ENCODE measurements at places on chromosomes 12 and 14.

GRCh38 chr12:93059925-93060665 is 131.0 kb upstream of the EEA1 start:
- peak; percentile 31 for DNase-seq

DNA sequence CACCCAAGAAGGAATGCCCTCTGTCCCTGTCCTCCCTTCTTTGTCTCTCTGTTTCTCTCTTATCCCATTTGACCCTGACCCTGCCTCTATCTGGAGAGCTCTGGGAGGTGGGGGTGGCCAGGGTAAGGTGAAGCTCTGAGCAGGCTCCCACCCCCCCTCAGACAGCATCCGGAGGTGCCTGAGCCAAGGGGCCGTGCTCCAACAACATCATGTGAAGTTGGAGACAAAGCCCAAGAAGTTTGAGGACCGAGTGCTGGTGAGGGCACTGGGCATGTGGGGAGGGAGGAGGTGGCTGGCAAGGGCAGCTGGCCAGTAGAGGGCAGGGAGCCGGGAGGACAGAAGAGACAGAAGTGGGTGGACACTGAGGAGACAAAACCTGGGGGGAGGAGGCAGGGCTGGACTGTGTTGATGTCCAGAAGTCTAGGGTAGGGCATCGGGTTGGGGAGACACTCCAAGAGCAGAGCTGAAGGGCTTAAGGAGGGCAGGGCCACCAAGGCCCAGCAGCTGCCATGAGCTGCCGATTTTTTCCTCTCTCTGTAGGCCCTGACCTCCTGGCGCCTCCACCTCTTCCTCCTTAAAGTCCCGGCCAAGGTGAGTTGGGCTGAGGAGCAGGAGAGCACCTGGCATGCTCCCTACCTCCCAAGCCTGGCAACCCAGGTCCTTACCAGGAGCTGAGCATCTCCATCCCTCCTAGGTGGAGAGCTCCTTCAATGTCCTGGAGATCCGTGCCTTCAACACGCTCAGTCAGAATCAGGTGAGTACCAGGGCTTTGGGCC is 1.9 kb downstream of the CARMIL3 start:
- peak; percentile 8 for DNase-seq

DNA sequence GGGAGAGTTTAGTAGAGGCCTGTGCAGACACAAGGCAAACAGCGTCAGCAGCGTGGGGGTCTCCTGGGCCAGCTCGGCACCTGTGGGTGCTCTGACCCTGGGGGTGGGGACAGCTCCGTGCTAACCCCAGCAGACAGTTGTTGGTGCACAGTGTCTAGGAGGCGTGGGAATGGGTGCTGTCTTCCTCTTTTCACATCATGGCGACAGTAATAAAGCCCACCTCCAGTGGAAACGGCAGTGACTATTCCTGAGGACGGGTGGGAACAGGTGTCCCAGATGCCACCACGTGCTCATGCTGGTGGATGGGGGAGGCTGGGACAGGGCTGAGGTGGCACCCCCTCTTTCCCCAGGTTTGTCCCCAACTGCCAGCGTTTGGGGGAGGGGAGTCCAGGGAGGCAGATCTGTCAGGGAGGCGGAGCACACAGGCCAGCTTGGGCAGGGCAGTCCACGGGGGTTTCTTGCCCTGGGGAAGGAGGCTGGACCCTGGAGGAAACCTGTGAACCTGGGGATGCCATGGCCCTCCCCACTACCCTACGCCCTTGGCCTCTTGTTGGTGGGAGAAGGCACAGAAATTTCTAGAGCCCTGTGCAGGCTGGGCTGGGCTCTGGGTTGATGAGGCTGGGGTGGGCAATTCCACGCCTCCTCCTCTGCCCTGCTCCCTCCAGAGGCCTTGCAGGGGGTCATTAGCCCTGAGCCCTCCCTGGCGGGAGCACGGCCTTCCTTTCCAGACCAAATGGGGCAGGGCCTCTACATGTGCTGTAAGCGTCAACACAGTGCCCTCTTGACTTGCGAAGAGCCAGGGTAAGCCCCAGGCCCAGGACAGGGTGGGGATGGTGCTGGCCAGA is 3.8 kb downstream of the ZBTB42 start:
- no peak for DNase-seq

DNA sequence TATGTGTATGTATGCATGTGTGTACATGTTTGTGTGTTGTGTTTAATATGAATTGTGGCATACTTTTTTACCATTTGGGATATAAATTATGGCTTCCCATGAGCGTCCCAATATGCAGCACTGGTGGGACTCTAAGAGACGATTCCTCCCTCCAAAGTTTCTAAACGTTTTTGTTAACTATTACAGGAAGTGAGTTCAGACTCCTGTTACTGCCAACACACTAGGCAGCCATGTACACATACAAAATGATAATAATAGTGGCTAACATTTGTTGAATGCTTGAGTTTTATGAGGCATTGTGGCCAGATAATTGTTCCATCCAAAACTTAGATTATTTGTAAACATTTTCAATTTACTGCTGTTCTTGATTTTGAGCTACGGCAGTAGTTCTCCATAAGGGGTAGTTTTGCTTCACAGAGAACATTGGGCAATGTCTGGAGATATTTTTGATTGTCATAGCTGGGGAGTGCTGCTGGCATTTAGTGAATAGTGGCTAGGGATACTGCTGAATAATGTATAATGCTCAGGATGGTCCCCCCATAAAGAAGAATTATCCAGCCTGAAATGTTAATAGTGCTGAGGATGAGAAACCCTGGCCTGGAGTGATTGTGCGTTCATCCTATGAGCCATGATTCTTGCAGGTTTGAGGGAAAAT is 45.1 kb downstream of the ARID2 start:
- no peak for DNase-seq

DNA sequence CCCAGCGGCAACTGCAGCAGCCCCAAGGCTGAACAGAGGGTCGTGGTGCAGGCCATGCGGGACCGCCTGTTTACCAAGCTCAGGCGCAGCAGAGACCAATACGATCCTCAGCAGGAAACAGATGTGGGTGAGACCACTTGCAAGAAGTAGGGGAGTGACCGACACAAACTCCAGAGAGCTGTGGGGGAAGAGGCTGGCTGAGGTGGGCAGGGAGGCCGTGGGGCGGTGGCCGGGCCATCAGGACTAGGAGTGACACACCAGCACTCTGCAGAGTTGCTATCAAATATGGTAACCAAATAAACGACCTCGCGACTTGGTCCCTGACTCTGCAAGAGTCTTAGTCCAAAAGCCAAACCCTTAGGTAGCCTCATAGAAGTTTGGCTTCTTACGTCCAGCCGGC is 30.6 kb downstream of the AMN start:
- no peak for DNase-seq

DNA sequence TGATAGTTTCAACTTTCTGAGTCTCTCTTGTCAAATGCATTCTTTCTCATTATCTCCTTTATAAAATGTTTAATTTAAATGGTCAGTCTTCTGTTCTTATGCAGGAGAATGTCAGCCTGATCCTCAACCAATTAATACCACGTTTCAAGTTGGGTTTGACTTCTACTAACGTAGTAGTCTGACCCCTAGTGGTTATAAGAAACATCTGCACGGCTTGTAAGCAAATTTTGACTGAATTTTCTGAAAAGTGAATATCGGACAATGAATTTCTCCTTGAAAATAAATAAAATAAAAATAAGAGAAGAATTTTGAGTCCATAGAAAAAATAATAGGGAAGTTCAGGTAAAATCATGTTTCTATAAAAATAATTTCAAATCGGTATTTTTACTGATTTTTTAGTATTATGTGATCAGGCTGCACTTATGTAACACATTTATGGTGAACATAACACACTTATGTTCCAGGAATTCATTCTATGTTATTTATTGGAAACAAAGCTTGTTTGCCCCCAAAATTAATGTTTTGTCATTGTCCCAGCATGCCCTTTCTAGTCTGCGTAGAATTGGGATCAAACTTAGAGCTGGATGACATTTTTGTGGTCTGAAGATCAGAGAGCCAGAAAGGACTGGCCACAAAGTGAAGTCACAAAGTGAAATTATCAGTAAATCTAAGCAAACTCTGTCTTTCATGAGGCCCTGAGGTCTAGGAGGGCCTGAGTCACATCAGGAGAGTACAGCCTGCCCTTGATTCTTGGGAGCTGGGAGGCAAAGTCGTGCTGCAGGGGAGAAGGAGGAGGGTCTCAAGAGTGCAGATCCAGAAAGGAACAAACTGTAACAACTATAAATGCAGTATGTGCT is 101.2 kb upstream of the STXBP6 start:
- no peak for DNase-seq

- no peak for DNase-seq
Observed at GRCh38 chr14:73231981-73232851, 5.1 kb upstream of the PAPLN start.

DNA sequence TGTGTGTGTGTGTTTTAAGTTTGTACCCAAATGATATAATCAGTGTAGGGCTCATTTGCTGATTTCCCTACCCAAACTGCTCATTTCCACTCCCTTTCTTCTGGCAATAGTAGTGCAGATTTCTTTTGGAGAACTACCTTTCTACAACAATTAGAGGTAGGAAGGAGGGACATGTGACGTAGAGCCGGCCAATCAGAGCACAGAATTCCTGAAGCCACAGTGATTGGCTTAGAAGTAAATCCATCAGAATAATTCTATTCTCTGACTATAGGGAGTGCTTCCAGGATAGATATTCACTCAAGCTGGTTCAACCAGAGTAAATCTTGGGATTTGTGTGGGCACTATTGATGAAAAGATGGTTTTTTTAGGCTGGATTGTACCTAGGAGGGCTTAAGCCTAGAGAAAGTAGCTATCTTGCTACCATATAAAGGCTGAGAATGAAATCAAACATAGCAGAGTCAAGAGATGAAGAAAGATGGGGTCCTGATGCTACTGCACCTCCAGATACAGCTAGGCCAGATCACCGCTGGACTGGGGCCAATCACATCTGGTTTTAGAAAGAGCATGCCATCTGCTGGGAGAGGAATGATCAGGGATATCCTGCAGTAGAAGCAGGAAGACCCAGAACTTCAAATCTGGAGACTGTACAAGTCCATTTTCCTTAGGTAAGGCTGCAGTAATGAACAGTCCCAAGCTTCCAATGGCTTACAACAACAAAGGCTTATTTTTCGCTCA is 54.1 kb upstream of the NUAK1 start:
- no peak for DNase-seq

DNA sequence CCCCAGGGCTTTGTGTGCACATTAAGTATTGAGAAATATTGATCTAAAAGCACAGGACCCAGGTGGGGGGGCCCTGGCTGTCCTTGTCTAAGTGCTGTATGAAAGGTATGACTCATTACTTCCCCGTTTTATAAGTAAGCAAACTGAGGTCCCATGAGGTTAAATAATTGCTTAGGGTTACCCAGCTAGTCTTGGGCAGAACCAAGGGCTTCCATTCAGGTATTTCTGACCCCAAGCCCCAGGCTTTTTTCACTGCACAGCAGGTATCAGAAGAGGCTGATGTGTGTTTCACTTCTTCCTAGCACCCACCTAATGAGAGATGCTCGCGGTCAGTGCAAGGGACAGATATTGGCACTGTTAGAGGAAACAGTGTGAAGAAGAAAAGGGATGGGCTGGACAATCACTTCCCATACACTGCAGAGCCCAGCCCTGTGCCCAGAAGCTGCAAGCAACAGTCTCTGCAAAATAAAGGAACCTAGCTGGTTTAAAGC is 4.7 kb upstream of the TC2N start:
- DNase-seq, result peak; percentile 29

- peak; percentile 73 for DNase-seq
Observed at GRCh38 chr12:57127726-57128518, at the start of gene LRP1. Gene LRP1 (plus strand): TSS chr12:57128483. CDS start chr12:57128965, 482 bp downstream.

DNA sequence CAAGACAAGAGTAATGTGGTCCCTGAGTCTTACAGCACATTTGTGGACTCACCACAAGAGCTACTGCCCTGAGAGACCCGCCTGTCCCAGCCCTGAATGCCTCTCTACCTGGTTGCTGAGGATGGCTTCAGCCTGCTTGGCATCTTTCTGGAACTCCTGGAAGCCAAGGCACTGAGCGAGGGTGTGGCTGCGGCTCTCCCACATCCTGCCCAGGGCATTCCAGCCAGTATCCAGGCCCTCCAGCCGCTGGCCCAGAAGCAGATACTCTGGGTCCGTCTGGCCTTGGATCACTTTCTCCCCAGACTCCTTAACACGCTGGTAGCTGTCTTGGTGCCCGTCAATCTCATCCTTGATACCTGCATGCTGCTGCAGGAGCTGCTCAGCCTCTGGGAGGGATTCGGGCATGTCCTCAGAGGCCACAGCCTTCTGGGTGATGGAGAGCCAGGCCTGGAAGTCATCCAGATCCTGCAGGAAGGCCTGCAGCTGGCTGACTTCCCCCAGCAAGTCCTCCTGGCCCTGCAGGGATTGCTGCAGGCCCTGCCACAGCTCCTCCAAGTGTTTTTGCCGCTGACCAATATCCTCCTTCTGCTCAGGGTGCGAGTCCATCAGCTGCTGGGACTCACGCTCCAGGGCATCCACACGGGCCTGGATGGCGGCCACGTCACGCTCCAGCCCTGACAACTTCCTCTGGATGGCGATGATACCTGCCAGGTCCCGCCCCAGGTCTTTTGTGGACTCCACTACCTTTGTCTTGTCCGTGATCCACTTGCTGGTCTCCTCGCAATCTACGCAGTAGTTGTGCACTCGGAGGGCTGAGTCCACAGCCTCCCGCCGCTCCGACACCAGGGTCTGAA is 82.3 kb downstream of the PLEKHG3 start:
- no peak for DNase-seq

GRCh38 chr12:130177635-130178242 is 15.5 kb downstream of the FZD10 start:
- no peak for DNase-seq

- DNase-seq, result no peak
Observed at GRCh38 chr14:81955123-81955522, 421.5 kb upstream of the SEL1L start.

- DNase-seq, result no peak
Observed at GRCh38 chr12:89980236-89980635, 271.6 kb upstream of the ATP2B1 start.

DNA sequence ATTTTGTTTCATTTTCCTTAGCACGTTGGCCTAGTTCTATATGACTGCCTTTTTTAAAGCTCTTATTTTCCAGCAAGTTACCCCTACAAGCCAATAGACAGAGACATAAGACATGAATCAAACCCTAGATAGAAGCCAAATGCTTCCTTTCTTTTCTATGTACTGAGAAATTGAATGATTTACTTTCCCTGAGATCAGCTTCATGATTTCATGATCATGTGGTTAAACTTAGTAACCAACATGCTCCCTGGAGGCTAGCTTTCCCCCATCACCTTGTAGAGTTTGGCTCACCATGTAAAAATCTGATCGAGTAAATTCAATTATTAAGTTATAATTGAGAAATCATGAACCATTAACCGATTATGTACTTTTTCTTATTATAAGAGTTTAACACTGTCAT is 148.1 kb upstream of the LRIG3 start:
- no peak for DNase-seq

DNA sequence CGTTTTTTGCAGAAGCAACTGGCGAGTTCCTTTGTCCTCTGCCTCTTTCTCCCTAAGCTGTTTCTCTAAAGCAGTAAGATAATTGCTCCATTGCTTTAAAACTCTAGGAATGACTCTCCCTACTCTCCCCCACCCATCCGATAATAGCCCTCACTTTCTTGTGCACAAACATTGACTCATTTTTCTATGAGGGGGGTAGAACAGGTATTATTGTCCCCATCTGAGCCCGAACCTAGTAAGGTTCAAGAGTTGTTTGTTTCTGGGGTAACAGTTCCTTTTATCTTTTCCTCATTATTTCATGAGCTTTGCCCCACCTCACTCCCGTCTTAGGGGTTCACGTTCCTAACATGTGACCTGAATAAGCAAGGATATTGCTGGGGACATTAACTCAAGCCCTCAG is 190.6 kb downstream of the EMP1 start:
- DNase-seq, result no peak
